Esophagus (tissue), 2 donors: ENCODE measurements at places on chromosomes 2 and 18. TPM values are rescaled to one million over a fixed set of nuclear protein-coding genes. Genes with fewer than 3 reads are reported as not detected.

Gene FAM161A
- 1.1 TPM for polyA plus RNA-seq

Gene FLACC1
- 0.27 TPM for polyA plus RNA-seq

Gene TRIM54
- 0.05 TPM for polyA plus RNA-seq

Gene ZC3H15
- 41.0 TPM for polyA plus RNA-seq

Gene STRADB
- 7.2 TPM for polyA plus RNA-seq

Gene OSBPL1A
- polyA plus RNA-seq: 11.6 TPM

Gene BOLL
- polyA plus RNA-seq: not detected

Gene GBX2
- not detected for polyA plus RNA-seq

Gene DCC
- polyA plus RNA-seq: not detected

Gene ALPG
- not detected for polyA plus RNA-seq

Gene ABCG8
- polyA plus RNA-seq: not detected

Gene NBAS
- polyA plus RNA-seq: 13.8 TPM

Gene STON1
- 3.8 TPM for polyA plus RNA-seq

Gene SPAST
- 3.6 TPM for polyA plus RNA-seq
